Tibial nerve (tissue), 4 donors: ENCODE measurements at places on chromosomes 16 and 17. TPM values are rescaled to one million over a fixed set of nuclear protein-coding genes. Genes with fewer than 3 reads are reported as not detected.

GRCh38 chr16:19152042-19152441 is 16.0 kb upstream of the SYT17 start:
- no peak for DNase-seq

DNA sequence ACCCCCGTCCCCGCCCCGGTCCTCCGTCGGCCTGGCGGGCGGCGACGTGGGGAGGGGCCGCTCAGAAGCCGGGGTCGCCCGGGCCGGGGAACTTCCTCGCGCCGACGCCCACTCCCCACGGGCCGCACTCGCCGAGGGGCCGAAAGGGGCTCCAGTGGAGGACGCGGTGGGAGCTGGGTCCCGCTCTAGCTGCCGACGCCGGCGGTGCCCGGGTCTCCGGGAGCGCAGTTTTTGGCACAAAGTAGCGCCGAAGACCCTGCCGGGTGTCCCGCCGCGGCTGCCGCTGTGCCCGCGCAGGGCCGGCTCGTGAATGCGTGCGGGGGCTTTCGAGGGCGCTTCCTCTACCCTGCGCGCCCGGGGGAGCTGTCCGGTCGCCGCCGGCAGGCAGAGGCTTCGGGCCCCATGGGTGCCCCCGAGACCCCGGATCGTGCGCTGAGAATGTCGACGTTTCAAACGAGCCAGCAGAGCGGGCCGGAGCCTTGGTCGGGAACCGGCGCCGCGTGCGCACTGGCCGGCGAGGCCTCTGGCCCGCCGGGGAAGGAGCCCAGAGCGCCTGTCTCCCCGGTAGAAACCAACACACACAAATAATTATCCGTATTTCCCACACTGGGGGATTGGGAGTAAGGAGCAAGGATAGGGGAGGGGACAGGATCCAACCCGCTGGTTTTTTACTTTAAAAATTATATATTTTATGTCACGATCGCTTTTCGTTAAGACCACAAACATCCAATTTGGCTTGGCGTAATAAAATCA is 46.6 kb upstream of the SLC38A10 start:
- DNase-seq = no peak

- no peak for DNase-seq
These were observed 11.2 kb upstream of the ERN2 start for GRCh38 chr16:23724096-23724784.

DNA sequence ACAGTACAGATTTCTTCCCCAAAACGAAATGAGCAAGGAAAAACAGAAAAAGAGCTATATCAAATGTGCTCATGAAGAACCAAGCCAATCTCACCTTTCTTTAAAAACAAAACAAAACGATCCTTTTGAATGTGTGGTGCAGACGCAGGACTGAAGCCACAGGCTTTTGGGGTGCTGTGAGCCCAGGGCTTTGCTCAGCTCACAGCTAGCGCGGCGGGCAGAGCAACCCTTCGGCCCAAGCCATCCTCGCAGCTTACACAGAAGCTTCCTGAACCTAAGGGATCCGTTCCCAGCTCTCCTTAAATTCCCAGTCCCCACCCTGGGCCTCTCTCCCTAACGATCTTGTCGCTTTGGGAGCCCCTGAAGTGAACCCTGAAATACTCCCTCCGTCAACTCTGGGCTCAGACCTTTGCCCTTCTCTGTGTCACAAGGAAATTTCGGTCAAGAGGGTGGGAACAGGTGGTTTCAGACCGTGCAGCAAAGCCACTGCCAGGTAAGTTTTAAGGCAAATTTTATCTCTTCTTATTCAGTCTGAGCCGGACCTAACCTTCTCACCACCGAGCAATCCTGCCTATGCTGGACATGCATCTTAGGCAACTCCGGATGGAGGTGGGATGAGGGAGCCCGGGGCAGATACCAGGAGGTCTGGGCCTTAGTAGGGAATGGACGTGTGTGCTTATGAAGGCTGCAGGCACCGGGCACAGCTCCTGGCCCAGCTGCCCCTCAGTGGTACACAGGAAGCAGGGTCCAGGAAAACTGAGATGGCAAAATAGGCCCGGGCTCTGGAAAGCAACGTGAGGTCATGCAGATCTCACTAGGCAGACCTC is 52.0 kb downstream of the COTL1 start:
- DNase-seq = no peak

DNA sequence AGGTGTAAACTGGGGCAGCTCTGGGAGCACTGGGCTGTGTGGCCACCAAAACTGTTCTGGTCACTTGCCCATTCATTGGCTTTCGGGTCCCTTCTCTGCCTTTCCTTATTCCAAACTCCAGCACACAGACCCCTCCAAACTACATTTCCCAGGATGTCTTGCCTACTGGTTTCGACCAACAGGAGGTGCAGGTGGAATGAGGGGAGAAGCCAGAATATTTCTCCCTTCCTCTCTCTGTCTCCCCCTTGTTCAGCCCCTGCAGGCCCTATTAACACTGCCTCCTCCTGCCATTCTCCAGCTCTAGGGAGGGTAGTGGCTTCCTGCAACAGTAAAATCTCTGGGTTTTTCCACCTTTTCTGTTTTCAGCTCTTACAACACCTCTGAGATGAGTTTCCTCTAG is 13.2 kb upstream of the NAGPA start:
- no peak for DNase-seq

DNA sequence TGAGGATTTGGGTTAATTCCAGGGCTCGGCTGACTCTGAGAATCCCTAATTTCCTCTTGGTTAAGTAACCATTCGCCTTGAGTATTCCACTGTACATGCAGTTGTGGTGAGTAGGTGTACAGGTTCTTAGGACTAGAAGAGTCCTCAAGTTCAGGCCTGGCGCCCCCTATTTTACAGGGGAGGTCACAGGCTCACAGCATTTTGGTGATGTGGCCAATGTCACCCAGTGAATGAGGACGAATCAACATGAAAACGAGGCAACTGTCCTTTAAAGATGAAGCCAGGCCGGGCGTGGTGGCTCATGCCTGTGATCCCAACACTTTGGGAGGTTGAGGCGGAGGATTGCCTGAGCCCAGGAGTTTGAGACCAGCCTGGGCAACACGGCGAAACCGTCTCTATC is 55.4 kb downstream of the ABCC6 start:
- DNase-seq = no peak

Gene MPO
- total RNA-seq = not detected

GRCh38 chr17:38789185-38789584 is 10.2 kb downstream of the PIP4K2B start:
- no peak for DNase-seq
